ENCODE measurements at places on chromosomes 16 and 17. TPM values are rescaled to one million over a fixed set of nuclear protein-coding genes. Genes with fewer than 3 reads are reported as not detected.

MEFV gene
- under 0.01 TPM for total RNA-seq

TMC5 gene
- total RNA-seq = under 0.01 TPM

CFAP119 gene
- total RNA-seq = 0.90 TPM

- DNase-seq = peak; percentile 56
Measured at GRCh38 chr16:86834451-86835035, 256.2 kb downstream of the FOXL1 start.

GRCh38 chr17:45689451-45689850 is 94.7 kb upstream of the CRHR1 start:
- no peak for DNase-seq

GRCh38 chr16:57846078-57846697 is 43.9 kb upstream of the KIFC3 start:
- no peak for DNase-seq

GRCh38 chr16:69485816-69486215 is 61.4 kb downstream of the CYB5B start:
- no peak for DNase-seq

- DNase-seq = no peak
Measured at GRCh38 chr17:7867881-7868329, 10.1 kb downstream of the CYB5D1 start.

- DNase-seq = no peak
Measured at GRCh38 chr17:40422990-40423633, 5.4 kb upstream of the TOP2A start.

DNA sequence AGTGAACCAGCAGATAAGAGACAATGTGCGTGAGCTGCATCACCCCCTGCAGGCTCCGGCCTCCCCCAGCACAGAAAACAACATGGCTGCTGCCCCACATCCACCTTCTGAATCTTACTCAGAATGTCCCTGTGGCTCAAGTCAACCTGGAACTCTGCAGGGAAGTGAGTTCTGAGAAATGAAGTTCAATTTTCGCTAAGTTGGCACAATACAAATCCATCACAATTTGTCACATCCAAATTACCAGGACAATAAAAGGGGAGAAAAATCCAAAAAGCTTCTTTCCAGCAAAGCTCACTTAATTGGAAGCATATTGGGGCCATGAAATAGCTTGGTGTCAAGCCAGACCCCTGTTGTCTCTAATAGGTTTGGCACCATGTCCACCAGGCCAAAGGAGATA is 38.1 kb downstream of the CLEC19A start:
- DNase-seq = no peak

- DNase-seq = no peak
Measured at GRCh38 chr17:37823996-37824395, 79.1 kb upstream of the HNF1B start.

DNA sequence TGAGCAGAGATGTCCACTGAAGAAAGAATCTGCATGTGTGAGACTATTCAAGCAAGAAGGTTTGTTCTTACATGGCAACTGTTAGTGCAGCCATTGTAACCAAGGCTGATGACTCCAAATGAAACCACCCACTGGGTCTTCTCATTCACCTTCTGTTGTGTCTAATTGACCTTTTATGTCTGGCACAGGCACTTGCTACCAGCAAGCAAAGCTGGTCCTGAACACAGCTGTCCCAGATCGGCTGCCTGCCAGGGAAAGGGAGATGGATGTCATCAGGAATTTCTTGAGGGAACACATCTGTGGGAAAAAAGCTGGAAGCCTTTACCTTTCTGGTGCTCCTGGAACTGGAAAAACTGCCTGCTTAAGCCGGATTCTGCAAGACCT is 3.6 kb downstream of the CDC6 start:
- DNase-seq = no peak

DNA sequence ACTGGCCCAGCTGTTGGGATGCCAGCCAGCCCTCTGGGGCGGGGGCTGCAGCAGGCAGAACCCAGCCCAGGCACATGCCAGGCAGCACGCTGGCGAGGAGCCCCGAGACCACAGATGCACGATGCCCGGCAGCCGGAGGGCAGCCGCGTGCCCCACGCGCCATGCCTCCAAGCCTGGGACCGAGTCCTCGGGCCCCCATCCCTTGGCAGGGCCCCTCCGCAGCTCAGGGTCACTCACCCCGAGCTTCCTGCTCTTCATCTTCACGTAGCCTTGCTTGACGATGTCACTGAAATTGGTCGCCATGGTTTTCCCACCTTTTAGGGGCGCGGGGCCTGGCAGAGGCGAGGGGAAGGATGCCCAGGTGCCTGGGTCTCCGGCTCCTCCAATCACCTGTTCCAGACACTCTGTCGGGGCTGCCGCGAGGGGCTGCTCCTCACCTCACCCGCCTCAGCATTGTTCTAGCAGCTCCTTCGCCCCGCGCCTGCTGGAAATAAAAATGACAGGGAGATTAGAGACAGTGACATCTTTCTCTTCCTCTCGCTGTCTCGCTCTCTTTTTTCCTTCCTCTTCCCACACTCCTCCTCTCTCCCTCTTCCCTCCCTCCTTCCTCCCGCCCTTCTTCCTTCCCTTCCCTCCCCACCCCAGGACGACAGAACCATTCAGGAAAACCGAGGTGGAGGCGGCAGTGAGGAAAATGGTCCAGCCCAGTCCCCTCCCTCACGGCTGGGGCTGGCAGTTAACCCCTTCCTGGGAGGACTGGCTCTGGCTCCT is 6.9 kb downstream of the DOK4 start:
- DNase-seq = peak; percentile 43

Data from dermis microvascular lymphatic vessel endothelial cell (primary cell).